ENCODE measurements at places on chromosomes 7 and 10.

DNA sequence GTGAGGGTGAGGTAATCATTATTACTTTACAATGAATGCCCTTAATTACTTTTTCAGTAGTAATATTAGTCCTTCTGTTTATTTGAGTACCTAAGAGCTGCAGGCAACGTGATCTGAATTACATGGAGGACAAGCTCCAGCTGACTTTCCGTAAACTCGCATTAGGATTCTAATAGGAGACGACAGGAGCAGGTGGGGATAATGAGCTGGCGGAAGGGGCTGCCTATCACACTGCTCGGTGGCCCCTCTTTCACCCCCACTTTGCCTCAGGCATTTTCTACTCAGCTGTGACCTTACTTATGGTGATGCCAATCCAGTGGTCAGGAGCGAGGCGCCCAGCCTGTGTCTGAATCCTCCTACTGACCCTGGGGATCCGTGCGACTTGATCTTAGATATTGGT, at the start of gene C7orf33:
C7orf33 (plus strand) TSS at position 296 of the 400 bp plus-strand sequence. CDS start 160 bp downstream, outside the sequence.
- no peak for DNase-seq

DNA sequence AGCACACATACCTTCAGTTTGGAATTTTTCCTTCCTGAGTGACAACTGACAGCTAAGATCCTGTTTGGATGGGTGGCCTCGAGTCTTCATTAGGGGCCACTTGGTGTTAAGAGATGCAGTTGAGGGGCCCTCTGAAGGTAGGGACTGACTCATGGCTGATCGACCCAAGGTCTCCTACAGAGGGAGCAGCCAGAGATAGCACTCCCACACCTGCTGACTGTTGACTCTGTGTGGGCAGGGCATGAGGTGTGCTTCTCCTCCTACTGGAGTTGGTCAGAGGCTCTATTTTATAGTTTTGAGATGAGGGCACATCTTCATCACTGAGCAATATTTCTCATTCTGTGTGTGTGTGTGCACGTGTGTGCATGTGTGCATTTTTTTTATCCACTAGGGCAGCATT, 378.8 kb upstream of the PODXL start:
- no peak for DNase-seq

DNA sequence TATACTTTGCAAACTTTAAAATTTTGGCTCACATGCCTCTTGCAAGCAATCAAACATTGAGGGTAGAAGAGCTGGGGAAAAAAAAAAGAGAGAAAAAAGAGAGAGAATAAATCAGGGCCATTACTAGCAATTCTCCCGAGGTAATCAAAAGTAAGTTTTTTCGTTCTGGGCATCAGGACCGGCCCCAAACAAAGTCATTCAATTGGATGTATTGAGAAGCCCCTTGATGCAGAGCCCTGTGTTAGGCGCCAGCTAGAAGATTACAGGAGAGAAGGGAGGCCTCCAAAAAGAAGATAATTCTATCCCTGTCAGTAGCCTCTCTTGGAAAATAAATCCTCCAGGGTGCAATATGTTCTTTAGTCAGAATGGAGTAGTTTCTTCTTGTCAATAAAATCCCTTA, 2.2 kb upstream of the CTNNA3 start:
- DNase-seq: no peak

DNA sequence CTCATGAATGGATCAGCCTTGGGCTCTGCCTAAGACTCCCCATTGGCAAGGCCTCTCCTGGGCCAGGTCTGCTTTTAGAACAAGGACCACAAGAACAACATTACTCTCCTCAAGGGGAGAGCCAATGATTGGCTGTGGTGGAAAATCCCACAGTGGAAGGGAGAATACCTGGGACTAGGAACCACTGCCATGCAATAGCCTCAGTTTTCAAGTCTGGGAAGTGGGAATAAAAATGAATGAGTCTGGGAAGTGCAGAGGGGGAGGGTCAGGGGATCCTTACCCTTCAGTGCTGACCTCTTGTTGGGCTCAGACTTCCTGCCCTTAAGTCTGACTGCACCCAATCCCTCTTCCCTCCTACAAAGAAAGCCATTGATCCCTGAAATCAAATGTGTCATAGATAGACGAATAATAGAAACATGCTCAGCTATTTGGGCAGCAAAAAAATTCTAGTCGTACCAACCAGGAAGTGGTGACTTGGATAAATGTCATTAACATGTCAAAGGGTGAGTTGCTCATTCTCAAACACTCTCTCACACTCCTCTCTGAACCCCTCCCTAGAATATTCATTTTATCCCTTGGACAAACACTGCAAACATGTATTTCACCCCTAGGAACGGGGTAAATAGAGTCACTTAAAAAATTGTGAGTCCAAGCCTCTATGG, 123.6 kb downstream of the SH3PXD2A start:
- DNase-seq: no peak

- no peak for DNase-seq
These were observed 637.8 kb downstream of the CNTNAP2 start for GRCh38 chr7:146754385-146754784.

DNA sequence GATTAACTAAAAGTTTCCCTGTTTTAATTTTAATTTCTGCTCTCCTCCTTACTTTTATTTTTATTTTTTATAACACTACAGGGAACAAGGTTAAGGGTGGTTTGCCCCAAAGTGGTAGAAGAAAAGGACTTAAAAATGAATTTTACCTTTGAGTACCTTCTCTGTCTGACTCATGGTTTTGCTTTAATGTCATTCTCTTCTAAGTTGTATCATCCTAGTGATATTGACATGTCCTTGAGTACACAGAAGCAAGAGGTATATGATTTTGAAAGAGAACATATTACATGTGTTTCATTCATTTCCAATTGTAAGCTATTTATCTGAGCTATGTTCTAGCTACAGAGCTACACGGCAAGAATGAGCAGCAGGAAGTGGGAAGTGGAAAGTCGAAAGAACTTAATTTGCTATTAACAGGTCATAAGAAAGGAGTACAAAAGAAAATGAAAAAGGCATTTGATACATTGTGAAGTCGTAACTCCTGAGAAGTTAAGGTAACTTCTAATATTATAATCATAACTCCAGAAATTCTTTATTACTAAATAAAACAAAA, 112.5 kb downstream of the SEMA3A start:
- no peak for DNase-seq

- DNase-seq: no peak
These were observed 180.3 kb upstream of the MKI67 start for GRCh38 chr10:128306535-128306934.

GRCh38 chr7:1748839-1749173, 78.7 kb downstream of the ELFN1 start:
- no peak for DNase-seq

DNA sequence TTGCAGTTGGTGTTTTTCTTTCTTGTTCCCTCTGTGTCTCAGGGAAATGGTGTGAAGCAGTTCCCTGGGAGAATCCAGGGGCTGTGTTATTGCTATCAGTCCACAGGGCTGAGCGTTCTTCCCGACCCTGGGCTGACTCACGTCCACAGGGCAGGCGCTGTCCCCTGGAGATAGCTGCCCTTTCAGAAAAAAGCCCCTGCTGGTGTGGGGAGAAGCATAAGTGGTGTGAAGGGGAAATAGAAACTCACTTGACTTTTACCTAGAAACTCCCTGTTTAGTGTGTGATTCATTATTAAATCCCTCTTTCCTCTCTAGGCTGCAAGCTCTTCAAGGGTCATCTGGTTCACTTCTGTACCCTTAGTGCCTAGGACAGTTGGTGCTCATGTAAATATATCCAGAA, 63.3 kb upstream of the SMNDC1 start:
- no peak for DNase-seq

GRCh38 chr7:99380823-99381663, 6.5 kb downstream of the ARPC1B start:
- DNase-seq: no peak

DNA sequence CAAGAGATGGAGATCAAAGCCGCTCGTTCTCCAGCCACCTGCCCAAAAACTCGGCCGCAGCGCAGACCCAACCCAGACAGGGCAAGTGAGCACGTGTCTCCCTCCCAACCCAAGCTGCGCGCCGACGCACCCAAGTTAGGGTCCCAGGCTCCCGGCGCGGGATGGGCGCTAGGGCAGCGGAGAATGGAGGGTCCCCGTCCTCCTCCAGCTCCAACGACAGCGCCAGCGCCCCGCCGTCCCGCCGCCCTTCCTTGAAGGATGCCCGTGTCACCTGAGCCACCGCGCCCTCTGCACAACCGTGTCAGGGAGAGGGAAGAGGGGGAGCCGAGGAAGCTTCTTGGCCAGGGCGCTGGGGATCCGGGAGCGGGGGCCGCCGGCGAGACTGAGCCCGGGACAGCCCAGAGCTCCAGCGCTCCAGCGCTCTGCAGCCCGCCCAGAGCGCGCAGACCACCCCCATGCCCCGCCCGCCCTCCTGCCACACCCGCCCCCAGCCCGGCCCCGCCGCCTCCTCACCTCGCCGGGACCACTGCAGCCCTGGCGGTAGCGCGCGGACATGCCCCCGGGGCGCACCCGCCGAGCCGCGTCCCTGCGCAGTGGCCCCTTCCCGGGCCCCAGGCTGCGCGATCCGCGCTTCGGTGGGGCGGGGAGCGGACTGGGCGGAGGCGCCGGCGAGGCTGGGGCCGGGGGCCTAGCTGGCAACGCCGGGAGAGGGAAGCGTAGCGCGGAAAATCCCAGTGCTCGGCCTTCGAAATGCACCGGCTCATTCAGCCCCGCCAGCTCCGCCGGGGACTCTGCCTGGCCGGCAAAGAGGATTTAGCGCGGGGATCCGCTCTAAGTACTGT, at the start of gene SLC16A12:
SLC16A12 (minus strand) TSS at position 424 of the 842 bp plus-strand sequence. CDS start 73,016 bp downstream, outside the sequence.
- no peak for DNase-seq

- DNase-seq: no peak
These were observed 327.4 kb downstream of the CDK14 start for GRCh38 chr7:90923541-90923997.

DNA sequence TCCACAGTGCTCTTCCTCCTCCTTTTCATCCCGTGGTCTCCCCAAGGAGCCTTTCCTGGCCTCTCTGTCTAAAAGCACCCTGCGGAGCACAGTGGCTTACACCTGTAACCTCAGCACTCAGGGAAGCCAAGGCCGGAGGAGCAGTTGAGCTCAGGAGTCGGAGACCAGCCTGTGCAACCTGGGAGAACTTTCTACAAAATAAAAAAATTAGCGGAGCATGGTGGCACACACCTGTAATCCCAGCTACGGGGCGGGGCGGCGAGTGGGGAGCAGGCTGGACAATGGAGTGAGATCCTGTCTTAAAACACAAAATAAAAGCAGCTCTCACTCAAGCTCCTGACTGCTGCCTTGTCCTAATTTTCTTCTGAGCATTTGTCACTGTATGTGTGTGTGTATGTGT, 1.4 kb upstream of the COBL start:
- DNase-seq: no peak

GRCh38 chr10:91879515-91880170, 29.6 kb downstream of the FGFBP3 start:
- DNase-seq: no peak

DNA sequence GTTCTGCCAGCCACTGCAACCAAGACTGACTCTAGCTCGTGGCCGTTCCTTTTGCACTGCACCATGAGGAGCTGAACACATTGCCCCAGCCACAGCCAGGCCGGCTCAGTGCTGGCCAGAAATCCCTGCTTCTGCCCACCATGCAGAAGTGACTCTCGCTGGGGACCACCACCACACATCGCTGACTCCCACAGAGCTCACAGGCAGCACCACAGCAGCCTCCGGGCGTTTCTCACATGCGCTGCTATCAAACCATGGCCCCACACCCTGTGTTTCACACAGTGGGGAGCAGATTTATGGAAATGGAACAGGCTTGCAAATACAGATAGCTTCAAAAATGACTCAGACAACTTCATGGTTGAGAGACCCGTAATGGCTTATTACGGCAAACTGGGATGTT, 15.4 kb upstream of the SDK1 start:
- DNase-seq: no peak

- peak; percentile 80 for DNase-seq
These were observed 124.8 kb downstream of the TSPAN12 start for GRCh38 chr7:120733143-120733542.

- DNase-seq: no peak
These were observed 660 bp upstream of the HHEX start for GRCh38 chr10:92688927-92689662.
